ENCODE measurements at places on chromosomes 5 and 9.

- peak; percentile 32 for DNase-seq
These were observed 44.0 kb upstream of the SVEP1 start for GRCh38 chr9:110623462-110624025.

DNA sequence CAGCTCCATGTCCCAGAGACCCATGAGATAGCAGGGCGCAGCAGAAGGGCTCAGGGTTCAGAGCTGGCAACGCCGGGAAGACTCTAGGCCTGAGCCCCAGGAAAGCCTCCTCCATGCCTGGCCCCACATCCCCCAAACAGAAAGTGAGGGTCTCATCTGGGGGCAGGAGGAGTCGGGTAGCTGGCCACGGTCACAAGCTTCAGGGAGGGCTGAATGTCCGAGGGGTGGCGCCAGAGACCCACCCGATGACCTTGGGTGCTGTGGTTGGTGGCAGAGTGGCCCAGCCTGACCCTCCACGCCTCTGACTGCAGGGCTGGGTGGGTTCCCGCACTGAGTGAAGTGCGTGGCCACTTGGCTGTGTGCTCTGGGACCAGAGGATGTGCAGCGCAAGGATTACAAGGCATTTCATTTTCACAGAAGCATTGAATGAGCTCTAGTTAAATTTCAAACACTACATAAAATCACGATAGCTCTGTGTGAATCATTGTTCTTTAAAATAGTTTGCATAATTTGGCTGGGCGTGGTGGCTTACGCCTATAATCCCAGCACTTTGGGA lies 3.0 kb downstream of the C8G start:
- DNase-seq, result peak; percentile 42

DNA sequence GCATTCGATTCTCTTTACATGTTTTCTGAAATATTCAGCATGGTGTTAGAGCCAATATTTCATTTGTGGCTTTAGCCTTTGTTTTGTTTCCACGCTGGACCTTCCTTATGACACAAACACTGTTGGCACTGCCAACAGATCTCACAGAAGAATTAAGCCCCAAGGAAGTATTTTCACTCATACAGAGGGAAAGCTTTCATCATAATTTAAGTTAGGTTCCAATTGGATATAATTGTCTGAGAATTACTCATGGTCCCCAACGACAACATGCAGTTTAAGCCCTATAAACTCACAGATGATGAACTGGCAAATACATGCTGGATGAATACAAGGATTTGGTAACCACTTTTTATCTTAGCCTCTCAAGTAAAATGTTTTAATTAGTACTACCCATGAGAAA lies 259.5 kb downstream of the EBF1 start:
- no peak for DNase-seq

- no peak for DNase-seq
These were observed 88.9 kb upstream of the PRR16 start for GRCh38 chr5:120375248-120375647.

DNA sequence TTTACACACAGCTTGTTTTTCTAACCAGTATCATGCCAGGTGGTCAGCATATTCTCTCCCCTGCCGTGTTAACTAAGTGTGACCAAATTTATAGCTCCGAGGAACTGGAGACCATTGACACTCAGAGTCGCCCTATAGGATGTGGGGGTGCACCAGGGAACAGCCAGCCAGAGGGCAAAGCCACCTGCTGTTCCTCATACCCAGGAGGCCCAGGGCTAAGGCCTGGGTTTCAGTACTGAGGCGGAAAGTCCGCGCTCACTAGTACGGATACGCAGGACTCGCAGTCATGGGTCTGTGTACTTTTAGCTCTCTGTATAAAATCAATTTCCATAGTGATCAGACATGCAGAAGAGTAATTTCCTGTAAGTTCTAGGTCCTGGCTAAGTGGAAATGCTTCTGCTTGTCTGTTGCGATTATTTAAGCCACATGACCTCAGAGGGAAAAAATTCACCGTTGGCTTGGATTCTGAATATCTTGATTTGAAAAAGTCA lies 247.0 kb downstream of the AOPEP start:
- DNase-seq, result no peak

DNA sequence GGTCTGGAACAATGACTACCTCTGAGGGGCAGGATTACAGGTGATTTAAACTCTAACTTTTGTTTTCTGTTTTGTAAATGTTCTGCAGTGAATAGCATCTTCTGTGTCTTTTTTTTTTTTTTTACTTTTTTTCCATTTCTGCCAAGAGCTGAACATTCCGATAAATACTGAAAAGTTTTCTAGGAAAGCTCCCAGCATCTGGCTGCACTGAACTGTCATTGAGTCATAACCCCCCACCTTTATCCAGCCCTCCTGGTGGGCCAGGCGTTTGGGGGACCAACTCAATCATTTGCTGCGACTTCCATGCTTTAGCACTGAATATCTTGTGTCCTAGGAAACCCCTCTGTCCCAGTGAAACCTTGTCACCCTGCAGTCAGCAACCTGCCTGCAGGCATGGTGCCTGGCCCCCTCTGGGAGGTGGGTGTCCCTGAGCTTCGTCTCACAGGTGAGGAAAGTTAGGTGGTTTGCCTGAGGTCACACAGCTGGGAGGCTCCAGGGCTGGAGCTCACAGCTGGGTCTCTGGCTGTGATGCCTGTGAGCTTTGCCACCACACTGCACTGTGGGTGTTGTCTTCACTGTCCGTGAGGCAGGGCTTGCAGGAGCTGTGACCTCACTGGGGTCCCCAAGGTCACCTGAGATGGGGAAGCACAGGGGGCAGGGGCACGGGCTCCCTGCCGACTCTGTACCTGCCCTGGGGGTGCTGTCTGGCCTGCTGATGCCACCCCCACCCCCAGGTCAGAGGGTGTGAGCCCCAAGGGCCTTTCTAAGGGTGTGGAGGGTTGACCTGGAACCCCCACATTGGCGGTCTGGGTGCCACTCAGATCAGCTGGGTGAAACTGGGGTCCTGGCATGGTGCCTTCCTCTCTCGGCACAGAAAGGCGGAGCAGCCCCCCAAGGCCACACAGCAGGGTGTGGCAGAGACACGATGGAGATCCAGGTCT lies 14.1 kb downstream of the PLPP7 start:
- no peak for DNase-seq

GRCh38 chr5:134445856-134446818 lies 34.5 kb upstream of the CDKN2AIPNL start:
- DNase-seq, result no peak

DNA sequence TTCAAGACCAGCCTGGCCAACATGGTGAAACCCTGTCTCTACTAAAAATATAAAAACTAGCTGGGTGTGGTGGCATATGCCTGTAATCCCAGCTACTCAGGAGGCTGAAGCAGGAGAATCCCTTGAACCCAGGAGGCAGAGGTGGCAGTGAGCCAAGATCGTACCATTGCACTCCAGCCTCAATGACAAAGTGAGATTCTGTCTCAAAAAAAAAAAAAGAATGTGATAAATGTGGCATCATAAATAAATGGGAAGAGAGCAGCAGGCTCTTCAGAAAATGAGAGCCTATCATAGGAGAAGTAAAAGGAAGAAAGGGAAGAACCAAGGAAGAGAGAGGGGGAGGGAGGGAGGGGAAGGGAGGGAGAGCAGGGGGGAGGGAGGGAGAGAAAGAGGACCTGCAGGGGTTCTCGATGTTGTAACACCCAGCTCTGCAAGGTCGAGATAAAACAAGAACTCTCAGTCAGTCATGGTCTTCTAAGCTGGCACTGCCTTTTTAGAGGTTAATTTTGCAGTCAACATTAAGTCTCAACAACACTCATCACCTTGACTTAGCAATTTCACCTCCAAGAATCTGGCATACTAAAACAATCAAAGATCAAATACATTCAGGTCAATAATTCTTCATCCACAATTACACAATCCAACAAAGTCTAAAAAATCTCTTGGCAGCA lies 68.7 kb upstream of the SIMC1 start:
- no peak for DNase-seq

DNA sequence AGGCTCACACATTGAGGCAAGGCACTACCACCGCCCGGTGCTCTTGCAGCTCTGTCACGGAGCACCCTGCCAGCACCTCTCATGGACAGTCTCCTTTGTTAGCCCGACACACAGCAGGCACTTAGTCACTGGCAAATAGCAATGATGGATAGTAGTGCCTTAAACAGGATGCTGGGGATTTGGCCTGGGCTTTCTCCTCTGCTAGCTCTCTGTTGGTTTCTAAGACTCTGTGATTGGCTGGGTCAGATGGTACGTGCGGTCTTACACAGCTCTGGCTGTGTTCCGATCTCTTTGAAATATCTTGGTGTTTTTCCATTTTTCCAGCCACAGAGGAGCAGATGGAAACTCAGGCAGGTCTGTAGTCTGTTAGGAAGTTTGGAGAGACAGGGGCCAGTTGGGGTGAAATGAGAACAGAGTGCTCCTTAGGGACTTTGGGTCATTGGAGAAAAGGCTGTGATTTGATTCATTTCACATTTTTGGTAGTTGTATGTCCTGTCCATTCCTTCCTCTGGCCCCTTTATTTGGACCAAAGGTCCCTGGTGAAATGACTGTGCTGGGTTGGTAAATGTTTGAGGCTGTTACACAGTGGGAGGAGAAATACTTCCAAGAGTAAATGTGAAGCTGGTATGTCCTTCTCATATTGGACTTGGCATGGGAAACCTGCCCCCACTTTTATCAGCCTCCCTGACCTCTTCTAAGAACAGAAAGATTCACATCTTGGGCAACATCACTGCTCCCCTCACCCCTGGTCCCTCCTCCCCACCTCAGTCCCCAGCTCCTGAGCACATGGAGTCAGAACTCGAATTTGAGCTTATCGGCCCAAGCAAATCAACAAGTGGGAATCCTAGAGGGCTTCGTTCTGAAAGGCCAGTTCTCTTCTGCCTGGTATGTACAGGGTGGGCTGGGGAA lies 3.4 kb downstream of the SMIM3 start:
- no peak for DNase-seq

DNA sequence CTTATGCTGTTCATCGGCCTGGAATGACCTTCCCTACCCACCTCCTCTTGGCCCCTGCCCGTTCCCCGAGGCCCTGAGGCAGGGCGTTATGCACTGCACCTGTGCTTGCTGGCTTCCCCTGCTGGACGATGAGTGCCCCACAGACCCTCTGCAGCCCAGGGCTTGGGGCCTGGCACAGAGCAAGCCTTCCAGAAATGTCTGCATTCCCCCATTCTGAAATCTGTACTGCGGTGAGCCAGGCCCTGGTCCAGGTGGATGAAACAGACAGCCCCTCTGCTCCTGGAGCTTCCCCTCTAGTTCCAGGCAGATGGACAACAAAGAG lies 35.0 kb downstream of the UNC5A start:
- DNase-seq, result no peak

DNA sequence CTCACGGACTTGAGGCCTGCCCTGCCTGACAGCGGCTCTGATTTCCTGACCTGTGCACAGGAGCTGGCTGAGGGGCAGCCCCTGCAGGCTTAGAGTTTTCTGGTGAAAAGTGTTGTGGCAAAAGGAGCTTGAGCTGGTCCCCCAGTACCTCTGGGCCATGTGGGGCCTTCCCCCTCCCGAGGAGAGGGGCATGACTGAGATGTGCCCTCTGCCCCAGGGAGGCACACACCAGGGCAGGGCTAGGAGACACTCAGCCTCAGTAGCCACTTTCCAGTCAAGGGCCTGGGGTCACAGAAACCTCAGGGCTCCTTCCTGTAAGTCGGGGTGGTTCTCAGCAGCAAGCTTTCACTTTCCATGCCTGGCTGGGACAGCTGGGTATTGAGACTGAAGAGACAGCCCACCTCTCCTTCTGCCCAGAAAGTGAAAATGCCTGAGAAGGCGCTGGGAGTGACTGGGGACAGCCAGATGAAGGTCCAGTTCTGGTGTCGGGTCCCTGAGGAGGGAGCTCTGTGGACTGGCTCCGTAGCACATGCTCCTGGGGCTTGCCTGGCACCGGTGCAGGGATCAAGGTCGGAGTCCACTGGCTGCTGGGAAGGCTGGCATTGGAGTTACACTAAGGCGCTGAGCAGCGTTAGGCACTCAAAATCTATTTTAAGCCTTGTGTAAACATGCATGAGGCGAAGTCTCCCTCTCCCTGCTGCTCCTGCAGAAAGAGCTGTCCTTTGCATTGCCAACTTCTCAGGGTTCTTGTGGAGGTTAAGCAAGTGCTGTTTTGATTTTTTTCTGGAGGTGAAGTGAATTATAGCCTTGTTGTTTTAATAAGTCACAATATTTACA lies 394.9 kb downstream of the GADD45G start:
- peak; percentile 86 for DNase-seq

DNA sequence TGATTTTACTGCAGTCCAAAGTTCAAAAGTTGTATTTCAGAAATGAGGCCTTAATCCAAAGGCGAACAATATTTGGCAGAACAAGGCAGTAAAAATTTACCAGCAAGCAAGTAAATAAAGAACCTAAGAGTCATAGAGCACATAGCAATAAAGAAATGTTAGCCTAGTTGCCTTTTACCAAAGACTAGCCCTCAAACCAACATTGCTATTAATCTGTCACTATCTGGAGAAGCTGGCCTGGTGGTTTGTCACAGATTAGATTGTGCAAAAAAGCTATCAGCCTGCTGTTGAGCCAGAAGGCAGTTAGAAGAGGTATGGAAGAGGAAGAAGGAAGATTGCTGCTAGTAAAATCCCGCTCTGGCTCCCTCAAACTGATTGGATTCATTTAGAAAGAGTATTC lies 304.7 kb upstream of the KLF4 start:
- no peak for DNase-seq

DNA sequence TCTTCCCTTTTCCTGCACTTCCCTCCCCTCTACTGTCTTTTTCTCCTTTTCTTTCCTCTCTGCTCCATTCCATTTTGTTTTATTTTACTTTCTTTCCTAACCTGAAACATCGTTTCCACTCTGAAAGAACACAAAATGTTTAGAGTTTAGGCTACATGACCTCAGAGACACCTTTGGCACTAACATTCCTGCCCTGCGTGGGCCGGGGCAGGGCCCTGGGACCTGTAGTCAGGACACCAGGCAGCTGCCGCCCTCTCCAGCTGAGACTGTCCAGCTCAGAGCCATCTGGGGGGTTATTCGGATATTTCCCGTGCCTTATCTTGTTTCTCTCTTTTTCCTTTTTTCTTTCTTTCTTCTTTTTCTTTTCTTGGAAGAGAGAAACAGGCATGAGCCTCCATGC lies 58.3 kb upstream of the ERCC6L2 start:
- no peak for DNase-seq

GRCh38 chr9:88922091-88922490 lies 69.2 kb upstream of the S1PR3 start:
- DNase-seq, result peak; percentile 71

DNA sequence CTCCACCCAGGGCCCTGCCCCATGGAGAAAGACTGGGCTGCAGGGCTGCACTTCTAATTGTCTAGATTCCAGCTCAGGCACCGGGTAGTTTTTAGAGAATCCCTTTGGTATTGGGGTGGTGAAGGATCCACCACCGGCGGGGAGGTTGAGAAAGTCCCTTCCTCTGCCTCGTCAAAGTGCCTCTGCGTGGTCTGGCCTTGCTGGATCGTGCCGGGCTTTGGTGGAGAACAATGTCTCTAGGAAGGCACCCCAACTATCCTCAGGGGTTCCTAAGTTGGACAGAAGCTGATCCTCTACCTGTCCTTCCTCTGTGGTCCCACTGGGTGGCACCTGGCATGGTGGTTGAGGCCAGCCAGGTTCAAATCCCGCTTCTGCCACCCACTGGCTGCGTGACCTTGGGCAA lies 7.3 kb upstream of the AMBP start:
- DNase-seq, result no peak

GRCh38 chr5:128974567-128974966 lies 9.3 kb downstream of the SLC27A6 start:
- no peak for DNase-seq
